Activated CD4-positive, alpha-beta T cell treated with anti-CD3 and anti-CD28 coated beads for 36 hours (primary cell): ENCODE measurements at places on chromosomes 2 and 18. TPM values are rescaled to one million over a fixed set of nuclear protein-coding genes. Genes with fewer than 3 reads are reported as not detected.

GRCh38 chr2:184564092-184564491 lies 34.2 kb upstream of the ZNF804A start:
- no peak for DNase-seq
- no peaks in the 10 kb centered on the region for H3K36me3 ChIP-seq
- H3K4me1 ChIP-seq, result no peaks in the 10 kb centered on the region
- H3K27ac ChIP-seq, result no peak overlapping the region
- H3K4me3 ChIP-seq, result no peak overlapping the region

GRCh38 chr2:16604236-16604635 lies 61.4 kb downstream of the CYRIA start:
- H3K4me3 ChIP-seq, result no peak overlapping the region
- H3K36me3 ChIP-seq, result no peaks in the 10 kb centered on the region
- no peak overlapping the region for H3K27ac ChIP-seq
- peaks cover 4% of the 10 kb centered on the region for H3K4me1 ChIP-seq

DNA sequence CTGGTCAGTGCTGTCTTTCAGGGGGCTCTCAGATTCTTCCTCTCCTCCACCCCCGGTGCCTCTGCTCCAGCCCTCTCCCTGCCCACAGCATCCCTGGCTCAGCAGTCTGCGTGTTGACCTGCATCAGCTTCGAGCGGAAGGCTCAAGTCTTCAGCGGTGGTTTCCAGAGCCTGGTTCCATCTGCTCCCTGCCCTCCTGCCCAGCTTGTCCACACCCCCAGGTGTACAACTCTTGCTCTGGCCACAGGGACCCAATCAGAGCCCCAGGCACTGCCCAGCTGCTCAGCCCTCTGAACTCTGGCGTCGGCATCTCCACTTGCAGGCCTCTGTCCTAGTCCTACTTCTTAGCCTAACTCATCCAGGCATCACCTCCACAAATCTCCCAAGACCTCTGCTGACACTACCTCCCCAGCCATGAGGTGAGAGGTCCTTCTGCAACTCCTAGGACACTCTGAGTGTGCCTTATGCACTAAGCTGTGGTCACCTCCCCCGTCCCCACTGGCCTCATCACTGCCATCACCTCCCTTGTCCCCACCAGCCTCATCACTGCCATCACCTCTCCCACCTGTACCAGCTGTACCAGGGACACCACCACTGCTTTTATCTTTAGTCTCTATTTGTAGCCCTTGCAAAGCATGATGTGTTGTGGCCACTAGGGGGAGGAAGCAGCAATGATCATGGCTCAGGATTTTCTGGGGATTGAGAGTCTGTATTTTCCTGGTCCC lies 60.9 kb downstream of the EDAR start:
- no peak overlapping the region for H3K27ac ChIP-seq
- no peak overlapping the region for H3K4me3 ChIP-seq
- DNase-seq, result peak; percentile 64

- DNase-seq, result peak; percentile 36
- peaks cover 43% of the 10 kb centered on the region for H3K4me1 ChIP-seq
- H3K36me3 ChIP-seq, result peaks cover 2% of the 10 kb centered on the region
- peak overlapping the region; percentile 65 for H3K27ac ChIP-seq
- no peaks in the 10 kb centered on the region for H3K27me3 ChIP-seq
Observed at GRCh38 chr2:112640800-112641675, 4.7 kb upstream of the SLC20A1 start.

- H3K27me3 ChIP-seq, result peaks cover 6% of the 10 kb centered on the region
- no peak for DNase-seq
- no peaks in the 10 kb centered on the region for H3K4me1 ChIP-seq
- H3K27ac ChIP-seq, result no peak overlapping the region
- H3K36me3 ChIP-seq, result no peaks in the 10 kb centered on the region
- H3K4me3 ChIP-seq, result no peak overlapping the region
Observed at GRCh38 chr18:35861367-35862118, 110.9 kb upstream of the RMP24 start.

Gene ASB18
- total RNA-seq, result not detected

GRCh38 chr2:155080373-155080772 lies 381.9 kb downstream of the KCNJ3 start:
- H3K27ac ChIP-seq, result no peak overlapping the region
- no peak for DNase-seq
- H3K4me1 ChIP-seq, result no peaks in the 10 kb centered on the region
- H3K4me3 ChIP-seq, result no peak overlapping the region
- no peaks in the 10 kb centered on the region for H3K36me3 ChIP-seq

DNA sequence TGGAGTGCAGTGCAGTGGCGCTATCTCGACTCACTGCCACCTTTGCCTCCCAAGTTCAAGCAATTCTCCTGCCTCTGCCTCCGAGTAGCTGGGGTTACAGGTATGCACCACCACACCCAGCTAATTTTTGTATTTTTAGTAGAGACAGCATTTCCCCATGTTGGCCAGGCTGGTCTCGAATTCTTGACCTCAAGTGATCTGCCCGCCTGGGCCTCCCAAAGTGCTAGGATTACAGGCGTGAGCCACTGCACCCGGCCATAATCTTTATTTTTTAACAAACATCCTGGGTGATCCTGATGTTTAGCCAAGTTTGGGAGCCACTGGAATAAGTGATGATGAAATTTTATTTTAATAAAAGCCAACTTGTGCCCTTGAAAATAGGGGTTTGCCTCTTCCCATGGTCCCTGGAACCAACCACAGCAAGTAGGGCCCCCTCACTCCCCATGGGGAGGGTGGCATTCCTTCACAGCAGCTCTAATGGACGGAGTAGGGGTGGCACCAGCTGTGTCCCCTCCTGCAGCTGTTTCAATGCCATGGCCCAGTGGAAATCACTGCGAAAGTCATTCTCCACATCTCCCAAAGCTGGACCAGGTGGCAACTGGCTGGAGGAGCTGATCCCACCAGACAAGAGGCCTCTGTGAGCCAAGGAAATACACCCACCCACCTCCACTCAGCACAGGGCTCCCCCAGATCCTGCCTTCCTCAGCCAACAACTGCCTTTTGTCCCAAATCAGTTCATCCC lies 194.8 kb downstream of the ZFP36L2 start:
- no peak overlapping the region for H3K4me3 ChIP-seq
- no peak for DNase-seq
- no peaks in the 10 kb centered on the region for H3K36me3 ChIP-seq
- no peak overlapping the region for H3K27ac ChIP-seq
- peaks cover 18% of the 10 kb centered on the region for H3K4me1 ChIP-seq

DNA sequence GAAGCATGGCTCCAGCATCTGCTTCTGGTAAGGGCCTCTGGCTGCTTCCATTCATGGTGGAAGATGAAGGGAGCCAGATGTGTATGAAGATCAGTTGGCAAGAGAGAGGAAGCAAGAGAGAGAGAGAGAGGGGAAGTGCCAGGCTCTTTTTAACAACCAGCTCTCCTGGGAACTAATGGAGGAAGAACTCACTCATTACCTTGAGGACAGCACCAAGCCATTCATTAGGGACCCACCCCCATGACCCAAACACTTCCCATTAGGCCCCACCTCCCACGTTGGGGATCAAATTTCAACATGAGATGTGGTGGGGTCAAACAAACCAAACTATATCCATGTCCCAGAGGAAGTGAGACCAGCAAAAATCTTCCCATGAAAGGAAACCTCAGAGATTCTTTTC lies 124.8 kb upstream of the SIX2 start:
- H3K4me3 ChIP-seq, result no peak overlapping the region
- peaks cover 9% of the 10 kb centered on the region for H3K27me3 ChIP-seq
- H3K36me3 ChIP-seq, result no peaks in the 10 kb centered on the region

DNA sequence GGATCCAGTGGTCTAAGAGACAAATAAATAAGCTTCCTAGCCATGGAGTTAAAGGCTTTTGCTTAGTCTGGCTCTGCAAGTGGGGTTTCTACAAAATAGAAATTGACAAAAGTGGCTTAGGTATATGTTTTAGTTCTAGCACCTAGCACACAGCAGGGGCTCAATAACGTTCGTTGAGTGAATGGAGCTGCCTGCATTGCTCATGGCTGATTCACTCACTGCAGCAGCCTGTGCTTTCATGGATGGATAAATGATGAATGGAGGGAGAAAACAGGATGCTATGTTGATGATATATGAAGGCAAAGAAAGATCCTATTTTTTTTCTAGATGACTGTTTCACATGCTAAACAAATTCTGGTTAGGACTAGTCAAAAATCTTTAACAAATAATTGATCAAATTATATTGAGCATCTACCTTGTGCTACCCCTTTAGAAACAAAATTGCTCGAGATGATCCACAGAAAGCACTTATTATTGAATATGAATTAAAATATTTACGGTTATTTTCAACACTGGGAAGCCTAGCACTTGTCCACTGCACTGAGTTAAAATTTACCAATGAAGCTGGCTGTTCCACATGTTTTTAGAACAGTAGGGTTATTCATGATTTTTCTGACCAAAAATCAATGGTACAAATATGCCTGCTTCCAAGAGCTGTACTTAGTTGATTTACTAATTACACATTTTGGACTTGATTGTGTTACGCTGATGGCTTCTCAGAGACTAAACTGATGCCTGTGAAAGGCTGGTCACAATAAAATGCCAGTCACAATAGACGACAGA lies 39.6 kb downstream of the HDHD2 start:
- H3K27ac ChIP-seq, result no peak overlapping the region
- H3K4me1 ChIP-seq, result no peaks in the 10 kb centered on the region
- H3K36me3 ChIP-seq, result peaks cover 21% of the 10 kb centered on the region
- H3K4me3 ChIP-seq, result no peak overlapping the region
- H3K27me3 ChIP-seq, result no peaks in the 10 kb centered on the region
- DNase-seq, result no peak

DNA sequence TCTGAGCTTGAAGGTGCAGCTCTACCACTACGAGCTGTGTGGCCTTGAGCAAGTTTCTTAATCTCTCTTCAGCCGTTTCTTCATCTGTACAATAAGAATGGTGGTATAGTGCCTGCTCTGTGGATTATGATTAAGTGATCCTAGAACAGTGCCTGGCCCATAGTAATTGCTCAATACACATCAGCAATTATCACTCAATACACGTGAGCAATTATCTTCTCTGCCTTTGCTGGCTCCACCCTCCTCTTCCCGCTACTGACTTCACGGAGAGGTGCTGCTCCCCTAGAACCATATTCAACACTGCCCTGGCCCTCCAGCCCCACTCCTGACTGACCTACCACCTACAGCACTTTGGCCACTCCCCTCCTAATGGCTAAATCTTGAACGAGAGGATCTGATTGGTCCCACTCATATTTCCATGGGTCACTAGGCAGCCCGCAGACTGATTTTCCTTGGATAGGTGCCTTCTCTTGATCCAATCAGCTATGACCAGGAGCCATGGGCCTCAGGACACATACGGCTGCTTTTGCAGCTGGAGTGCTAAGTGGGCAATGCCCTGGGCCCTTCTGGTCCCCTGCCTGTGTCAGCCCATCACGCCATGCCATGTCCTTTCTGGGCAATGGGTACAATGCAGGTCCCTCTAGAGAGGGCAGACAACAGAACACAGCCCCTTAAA lies 77.5 kb downstream of the STPG4 start:
- H3K4me3 ChIP-seq, result no peak overlapping the region
- H3K27ac ChIP-seq, result no peak overlapping the region
- H3K27me3 ChIP-seq, result no peaks in the 10 kb centered on the region

- no peak overlapping the region for H3K27ac ChIP-seq
- peaks cover 4% of the 10 kb centered on the region for H3K27me3 ChIP-seq
- peaks cover 7% of the 10 kb centered on the region for H3K4me1 ChIP-seq
- DNase-seq, result no peak
Observed at GRCh38 chr18:7366597-7366996, 135.7 kb downstream of the LRRC30 start.

Gene ZNF24
- 31.7 TPM for total RNA-seq

DNA sequence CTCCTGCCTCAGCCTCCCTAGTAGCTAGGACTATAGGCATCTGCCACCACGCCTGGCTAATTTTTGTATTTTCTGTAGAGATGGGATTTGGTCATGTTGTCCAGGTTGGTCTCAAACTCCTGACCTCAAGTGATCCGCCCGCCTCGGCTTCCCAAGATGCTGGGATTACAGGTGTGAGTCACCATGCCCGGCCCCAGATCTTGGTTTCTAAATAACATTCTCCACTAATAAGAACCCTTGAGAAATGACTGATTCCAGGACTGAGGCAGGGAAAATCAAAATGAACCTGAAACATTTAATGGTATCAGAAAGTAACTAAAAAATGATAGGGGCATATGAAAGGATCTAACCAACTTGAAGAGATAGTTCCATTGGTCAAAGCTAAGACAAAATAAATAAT lies 34.0 kb downstream of the BMPR2 start:
- no peak overlapping the region for H3K4me3 ChIP-seq
- no peaks in the 10 kb centered on the region for H3K36me3 ChIP-seq
- no peak overlapping the region for H3K27ac ChIP-seq
- no peaks in the 10 kb centered on the region for H3K27me3 ChIP-seq

DNA sequence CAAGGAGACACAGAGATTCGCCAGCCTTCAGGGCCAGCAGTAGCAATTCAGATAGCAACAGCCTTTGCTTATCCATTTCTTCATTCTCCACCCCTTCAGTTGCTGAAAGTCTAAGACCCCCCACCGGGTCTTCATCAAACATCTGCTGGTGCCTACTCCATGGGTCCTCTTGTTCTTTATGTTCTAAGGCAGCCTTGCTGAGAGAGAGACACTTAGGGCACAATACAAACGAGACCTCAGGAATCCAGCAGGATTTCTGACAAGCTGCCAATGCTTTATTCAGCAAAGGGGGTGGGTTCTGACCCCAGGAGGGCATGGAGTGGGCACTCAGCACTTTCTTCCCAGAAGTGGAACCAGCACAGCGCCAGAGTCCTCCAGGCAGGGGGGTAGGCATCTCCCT lies 36.2 kb upstream of the CNGA3 start:
- H3K4me1 ChIP-seq, result no peaks in the 10 kb centered on the region
- no peak overlapping the region for H3K4me3 ChIP-seq
- no peak for DNase-seq
- no peaks in the 10 kb centered on the region for H3K36me3 ChIP-seq

DNA sequence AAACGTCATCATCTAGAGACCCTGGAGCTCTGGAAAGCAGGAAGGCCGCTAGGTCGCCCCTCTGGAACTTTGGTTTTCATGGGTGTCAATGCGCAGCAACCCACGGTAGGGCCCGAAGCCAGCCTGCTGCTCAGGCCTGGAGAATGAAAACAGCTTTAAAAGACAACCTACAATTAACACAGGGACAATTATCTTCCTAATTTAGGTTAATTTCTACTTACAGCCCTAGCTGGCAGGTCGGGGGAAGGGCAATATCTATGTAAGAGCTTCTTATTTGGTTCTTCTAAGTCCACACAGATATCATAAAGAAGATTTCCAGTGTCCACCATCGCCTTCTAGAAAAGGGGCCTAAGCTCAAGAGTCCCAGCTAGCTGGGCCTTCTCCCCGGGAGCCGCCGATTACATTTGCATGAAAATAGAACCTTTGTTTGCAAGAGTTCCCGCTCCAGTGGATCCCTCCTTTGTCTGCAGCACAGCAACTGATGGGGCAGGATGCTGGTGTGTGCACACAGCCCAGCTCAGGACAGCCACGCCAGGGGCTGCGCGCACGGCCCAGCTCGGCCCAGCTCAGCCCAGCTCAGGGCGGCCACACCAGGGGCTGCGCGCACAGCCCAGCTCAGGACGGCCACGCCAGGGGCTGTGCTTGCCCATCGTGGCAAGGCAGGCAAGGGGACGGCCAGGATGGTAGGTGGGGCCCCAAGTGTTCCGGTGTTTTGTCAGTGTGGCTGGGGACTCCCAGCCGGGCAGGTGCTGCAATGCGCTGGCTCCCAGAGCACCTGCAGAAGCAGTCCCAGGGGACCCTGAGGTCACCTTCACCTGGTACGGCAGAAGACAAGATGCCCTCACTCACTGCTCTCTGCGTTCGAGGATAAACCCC lies 109.1 kb downstream of the HDAC4 start:
- H3K4me1 ChIP-seq, result peaks cover 78% of the 10 kb centered on the region
- no peak overlapping the region for H3K27ac ChIP-seq
- peaks cover 2% of the 10 kb centered on the region for H3K36me3 ChIP-seq
- H3K27me3 ChIP-seq, result peaks cover 21% of the 10 kb centered on the region
- DNase-seq, result no peak
